ENCODE measurements at places on chromosomes 6 and 20. TPM values are rescaled to one million over a fixed set of nuclear protein-coding genes. Genes with fewer than 3 reads are reported as not detected.

XKR7 gene
- 0.02 TPM for total RNA-seq

CDK19 gene
- 5.1 TPM for total RNA-seq

TNFRSF21 gene
- total RNA-seq = 16.0 TPM

BFSP1 gene
- total RNA-seq = 5.1 TPM

MYCT1 gene
- not detected for total RNA-seq

IMPG1 gene
- total RNA-seq = not detected

POM121L2 gene
- not detected for total RNA-seq

RAB44 gene
- total RNA-seq = 0.06 TPM

GLP1R gene
- total RNA-seq = not detected

CRIP3 gene
- total RNA-seq = 0.51 TPM

HLA-DOA gene
- not detected for total RNA-seq

MCUR1 gene
- 15.1 TPM for total RNA-seq

CLVS2 gene
- total RNA-seq = 0.25 TPM

KCNG1 gene
- 25.0 TPM for total RNA-seq

FOXS1 gene
- total RNA-seq = 0.17 TPM

DDO gene
- 0.16 TPM for total RNA-seq

FAM162B gene
- total RNA-seq = not detected

TASP1 gene
- total RNA-seq = 9.8 TPM

GPLD1 gene
- total RNA-seq = 0.77 TPM

BPIFB1 gene
- total RNA-seq = 0.17 TPM

TSPO2 gene
- not detected for total RNA-seq

FRK gene
- total RNA-seq = 1.3 TPM

OPRL1 gene
- 0.97 TPM for total RNA-seq

BPIFB4 gene
- total RNA-seq = not detected

ABHD16B gene
- total RNA-seq = not detected

NKAPL gene
- not detected for total RNA-seq

BMP2 gene
- total RNA-seq = 0.29 TPM

BHLHE23 gene
- not detected for total RNA-seq

CST4 gene
- not detected for total RNA-seq

ADRM1 gene
- 181 TPM for total RNA-seq

SLC35D3 gene
- 0.14 TPM for total RNA-seq

DZANK1 gene
- 2.5 TPM for total RNA-seq

ERGIC3 gene
- total RNA-seq = 245 TPM

CST1 gene
- 0.84 TPM for total RNA-seq

C6orf89 gene
- 15.7 TPM for total RNA-seq

SASH1 gene
- 2.4 TPM for total RNA-seq

CST8 gene
- not detected for total RNA-seq

ACTR5 gene
- total RNA-seq = 9.3 TPM

UQCC2 gene
- total RNA-seq = 118 TPM

KCNK5 gene
- total RNA-seq = 1.2 TPM

RSPH9 gene
- 0.34 TPM for total RNA-seq

PTCHD4 gene
- 0.07 TPM for total RNA-seq

PRR18 gene
- 0.06 TPM for total RNA-seq

HLA-DMA gene
- 2.6 TPM for total RNA-seq

MAP7 gene
- 23.9 TPM for total RNA-seq

LRRN4 gene
- total RNA-seq = not detected

NRSN1 gene
- total RNA-seq = not detected

FAM110A gene
- 10.3 TPM for total RNA-seq

TNF gene
- total RNA-seq = 0.14 TPM

RNF144B gene
- 0.41 TPM for total RNA-seq

ADGRB3 gene
- total RNA-seq = not detected

KIF6 gene
- 0.30 TPM for total RNA-seq

SEMG1 gene
- not detected for total RNA-seq

RUNX2 gene
- total RNA-seq = 1.2 TPM

Data from A549 treated with Mapracorat at 1 μM for 4 hours (cell line).